Fibroblast of the aortic adventitia (primary cell): ENCODE measurements at places on chromosomes 11 and 22.

DNA sequence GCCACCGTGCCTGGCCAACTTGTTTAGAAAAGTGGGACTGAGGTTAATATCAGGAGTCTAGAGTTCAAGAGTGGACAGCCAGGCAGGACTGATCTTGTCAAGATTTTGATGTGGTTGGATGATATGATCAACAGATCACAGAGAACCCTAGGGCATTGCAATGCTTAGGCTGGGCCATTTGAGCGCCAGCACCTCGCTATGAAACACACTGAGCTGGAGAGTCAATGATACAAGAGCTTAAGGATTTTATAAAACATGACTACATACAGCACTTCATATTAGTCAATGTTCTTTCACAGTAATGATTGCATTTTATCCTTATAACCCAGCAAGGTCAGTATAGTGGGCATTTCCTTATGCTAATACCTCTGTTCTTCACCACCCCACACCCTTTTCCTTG is 15.4 kb upstream of the PEX26 start:
- DNase-seq = no peak

DNA sequence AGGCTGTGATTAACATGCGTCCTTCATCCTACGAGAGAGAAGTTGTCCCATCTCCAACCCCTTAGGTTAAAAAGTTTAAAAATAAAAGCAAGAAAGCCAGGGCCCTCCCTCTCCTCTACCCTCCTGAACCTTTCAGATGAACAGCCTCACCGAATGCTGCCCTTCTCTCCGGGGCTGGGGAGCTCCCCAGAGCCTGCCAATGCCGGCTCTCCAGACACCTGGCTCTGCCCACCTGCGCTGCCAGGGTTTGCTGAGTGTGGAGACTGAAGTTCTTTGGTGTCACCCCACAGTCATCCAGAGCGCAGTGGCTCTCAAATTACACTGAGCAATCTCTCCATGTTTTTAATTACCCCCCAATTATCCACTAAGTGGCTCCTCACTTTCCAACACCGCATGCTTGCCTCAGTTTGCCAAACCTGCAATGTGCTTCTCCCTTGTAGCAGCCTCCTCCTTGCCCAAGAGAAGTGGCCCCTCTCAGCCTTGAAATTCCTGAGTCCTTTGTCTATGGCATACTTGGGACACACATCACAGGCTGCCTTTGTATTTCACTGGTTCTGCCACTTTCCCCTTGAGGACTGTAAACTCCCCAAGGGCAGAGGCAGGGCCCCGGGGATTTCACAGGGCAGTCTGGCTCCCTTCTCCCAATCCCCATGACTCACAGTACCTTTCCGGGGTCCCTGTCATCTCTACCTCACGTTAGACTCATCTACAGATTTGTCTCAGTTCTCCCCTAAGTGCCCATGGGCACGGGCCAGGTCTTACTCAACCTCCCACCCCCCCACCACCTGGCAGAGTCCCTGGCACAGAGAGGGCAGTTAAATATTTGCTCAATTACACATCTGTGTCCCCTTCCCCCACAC is 2.0 kb downstream of the MYH9 start:
- DNase-seq = no peak

GRCh38 chr22:24426851-24427499 is 424 bp upstream of the ADORA2A start:
- DNase-seq = no peak

- DNase-seq = no peak
These were observed 78.9 kb upstream of the THY1 start for GRCh38 chr11:119501777-119502405.

- DNase-seq = peak; percentile 72
These were observed 571.2 kb downstream of the TBC1D22A start for GRCh38 chr22:47333625-47334024.

- DNase-seq = no peak
These were observed 49.2 kb upstream of the EMID1 start for GRCh38 chr22:29156507-29156906.

DNA sequence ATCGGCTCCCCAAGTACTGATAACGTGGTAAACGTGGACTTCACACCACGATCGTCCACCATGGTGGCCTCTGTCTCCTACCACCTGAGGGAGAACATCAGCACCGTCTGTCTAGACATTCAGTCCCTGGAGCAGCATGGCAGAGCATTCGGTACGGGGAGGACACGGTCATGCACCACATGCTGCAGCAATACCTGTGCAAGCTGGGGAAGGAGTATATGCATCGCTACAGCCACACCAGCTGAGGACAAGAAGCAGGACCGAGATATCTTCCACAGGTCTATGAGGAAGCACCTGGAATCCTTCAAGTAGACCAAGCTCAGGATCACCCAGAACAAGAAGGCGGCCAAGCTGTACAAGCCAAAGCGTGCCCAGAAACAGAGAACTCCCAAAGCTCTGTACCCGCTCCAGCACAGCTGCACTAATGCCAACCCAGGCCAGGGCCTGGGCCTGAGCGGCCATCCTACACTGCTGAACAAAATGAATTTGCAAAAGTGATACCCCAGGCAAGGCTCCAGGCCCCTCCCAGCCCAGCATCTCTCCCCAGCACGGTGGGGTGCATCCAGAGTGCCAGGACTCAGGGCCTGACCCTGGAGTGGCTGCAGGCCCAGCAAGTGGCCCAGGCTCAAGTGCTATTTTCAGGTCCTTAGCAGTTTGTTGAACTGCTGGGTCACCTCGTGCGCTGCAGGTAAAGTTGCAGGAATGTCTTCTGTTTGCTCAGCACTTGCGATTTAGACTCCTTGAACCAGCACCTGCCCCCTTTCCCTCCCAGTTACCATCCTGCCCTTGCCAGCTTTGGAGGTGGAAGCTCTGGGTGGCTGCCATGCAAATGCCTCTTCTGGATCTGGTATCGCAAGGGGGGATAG is 119.3 kb upstream of the SERPIND1 start:
- DNase-seq = no peak

- DNase-seq = no peak
These were observed 17.7 kb downstream of the NAV2 start for GRCh38 chr11:19730373-19730772.

- DNase-seq = no peak
These were observed 818.8 kb upstream of the CHORDC1 start for GRCh38 chr11:91041626-91042025.

DNA sequence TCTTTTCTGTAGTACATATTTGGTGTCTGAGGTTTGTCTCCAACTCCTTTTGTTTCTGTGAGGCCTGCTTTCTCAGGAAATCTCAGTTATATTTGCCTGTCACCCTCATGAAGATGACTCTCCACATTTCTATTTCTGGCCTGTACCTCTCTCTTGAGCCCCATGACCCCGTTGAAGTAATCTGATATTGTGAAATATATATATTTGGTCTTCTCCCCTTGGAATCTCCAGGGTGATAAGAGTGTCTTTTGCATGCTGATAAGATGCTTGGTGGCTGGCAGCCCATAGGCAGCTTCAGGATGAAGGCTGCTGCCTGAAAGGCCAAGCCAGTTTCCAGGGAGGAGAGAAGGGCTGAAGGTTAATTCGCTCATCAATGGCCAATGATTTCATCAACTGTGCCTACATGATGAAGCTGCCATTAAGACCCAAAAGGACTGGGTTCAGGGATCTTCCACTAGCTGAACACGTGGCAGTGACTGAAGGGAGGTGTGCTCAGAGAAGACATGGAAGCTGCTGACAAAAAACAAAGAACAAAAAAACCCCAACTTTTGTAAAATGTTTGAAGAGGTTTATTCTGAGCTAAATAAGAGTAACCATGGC is 67.4 kb downstream of the MICAL2 start:
- peak; percentile 63 for DNase-seq

GRCh38 chr11:91299980-91300379 is 924.6 kb upstream of the FAT3 start:
- no peak for DNase-seq

DNA sequence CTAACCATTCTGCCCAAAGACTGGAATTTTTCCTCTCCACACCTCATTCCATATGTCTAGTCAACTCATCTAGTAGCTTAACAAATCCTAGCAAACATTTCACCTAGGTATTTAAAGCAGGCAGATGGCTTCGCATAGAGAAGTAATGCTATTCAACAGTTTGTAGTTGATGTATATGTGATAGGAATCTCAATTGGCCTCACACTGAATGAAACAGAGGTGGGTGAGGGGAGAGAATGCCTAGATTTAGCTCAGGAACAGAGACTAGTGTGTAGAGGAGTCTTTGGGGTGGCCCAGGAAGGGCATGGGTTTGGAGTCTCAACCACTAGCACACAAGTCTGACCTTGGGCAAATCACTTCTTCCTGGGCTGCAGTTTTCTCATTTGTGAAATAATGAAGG is 196.2 kb downstream of the MYO18B start:
- no peak for DNase-seq

DNA sequence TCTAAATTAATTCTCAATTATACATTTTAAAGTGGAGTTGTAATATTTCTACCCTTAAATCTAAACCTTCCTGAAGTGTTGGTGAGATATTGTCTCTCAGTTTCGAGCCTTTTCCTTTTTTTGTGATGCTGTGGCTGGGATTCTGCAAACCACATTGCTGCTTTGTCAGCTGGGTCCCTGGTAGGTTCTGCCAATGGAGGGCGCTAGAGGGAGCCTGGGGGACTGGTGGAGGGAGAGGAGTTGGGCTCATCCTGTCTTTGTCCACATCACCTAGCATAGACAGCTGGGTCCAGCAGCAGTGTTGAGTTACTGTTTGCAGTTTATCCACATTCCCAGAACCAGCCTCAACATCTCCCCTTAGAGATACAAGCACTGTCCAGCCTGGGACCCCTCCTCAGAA is 41.0 kb downstream of the TRAF6 start:
- no peak for DNase-seq

- DNase-seq = no peak
These were observed 104.7 kb upstream of the GUCY1A2 start for GRCh38 chr11:107123022-107123421.

- no peak for DNase-seq
These were observed 106.1 kb upstream of the PARVA start for GRCh38 chr11:12271241-12271640.

DNA sequence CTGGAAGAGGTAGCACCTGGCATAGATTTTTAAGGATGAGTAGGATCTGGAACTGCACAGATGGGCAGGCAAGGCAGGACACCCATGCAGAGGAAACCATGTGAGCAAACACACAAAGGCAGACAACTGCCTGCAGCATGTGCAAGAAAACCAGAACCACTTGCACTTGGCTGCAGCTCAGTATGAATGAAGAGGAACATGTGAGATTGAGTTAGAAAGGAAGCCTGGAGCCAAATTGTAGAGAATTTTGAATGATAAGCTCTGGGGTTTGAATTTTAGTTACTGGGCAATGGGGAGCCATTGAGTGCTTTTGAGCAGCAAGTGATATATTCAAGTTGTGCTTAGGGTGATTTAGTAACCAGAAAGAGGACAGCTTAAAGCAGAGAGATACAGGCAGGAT is 583.4 kb downstream of the SOX6 start:
- no peak for DNase-seq

DNA sequence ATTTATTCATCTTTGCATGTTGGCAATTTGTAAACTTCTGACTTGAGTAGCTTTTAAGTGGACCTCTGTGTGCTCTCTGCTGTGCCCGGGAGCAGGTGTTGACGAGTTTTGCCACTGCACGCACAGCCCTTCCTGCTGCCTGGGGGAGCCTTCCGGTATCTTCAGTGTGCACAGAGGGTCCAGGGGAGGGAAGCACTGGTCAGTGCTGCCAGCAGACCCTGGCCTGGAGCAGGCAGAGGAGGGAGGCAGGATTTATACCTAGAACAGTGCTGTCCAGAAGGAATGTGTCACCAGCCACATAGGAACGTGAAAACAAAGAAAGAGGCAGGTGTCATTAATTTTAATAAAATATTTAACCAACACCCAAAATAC is 403.6 kb downstream of the TBC1D22A start:
- DNase-seq = no peak

DNA sequence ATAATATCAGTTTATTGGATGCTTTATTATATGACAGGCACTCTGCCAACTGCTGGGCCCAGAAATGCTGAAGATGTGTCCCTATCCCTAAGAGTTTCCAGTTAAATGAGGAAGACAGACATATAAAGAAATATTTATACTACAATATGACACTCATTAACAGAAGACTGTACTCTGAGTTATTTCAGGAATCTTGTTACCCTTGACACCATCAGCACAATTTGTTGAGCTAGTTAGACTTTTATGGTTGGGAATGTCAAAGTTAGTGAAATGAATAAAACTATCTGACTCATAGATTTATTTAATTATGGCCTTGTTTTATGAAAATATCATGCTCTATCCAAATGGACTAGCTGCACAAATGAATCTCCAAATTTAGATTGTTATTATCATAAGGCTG is 25.6 kb upstream of the MSANTD4 start:
- DNase-seq = no peak

DNA sequence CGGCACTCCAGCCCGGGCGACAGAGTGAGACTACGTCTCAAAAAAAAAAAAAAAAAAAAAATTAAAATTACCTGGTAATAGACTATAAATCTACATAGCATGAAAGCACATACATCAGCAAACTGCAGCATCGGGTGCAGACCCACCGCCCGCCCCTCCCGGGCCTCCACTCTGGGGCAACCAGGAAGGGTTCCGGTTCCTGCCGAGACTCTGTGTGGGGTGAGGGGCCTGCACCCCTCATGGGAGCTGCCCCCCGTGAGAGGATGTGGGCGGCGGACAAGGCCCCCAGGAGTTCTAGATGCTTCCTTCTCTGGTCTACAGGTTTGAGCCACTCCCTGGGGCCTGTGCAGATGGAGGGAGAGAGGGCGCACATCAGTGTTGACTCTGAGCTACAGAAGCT is 9.1 kb downstream of the DRD4 start:
- DNase-seq = no peak

DNA sequence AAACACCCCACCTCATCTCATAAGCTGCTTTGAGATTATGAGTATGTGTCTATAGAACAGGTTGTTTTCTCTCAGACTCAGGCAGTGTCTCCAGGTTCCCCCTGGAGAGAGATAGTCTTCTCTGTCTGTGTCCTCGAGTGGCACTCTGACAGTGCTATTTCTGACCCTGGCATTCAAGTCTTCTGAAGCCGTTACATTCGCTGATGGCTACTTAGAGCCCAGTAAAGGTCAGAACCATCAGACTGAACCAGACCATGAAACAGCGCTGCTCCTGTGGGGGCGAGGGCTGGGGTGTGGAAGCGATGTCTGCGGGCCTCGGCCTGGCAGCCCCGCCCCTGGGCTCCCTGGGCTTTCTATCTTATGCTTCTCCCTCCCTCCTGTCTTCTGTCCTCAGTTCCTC is 23.5 kb downstream of the SHISA8 start:
- no peak for DNase-seq

DNA sequence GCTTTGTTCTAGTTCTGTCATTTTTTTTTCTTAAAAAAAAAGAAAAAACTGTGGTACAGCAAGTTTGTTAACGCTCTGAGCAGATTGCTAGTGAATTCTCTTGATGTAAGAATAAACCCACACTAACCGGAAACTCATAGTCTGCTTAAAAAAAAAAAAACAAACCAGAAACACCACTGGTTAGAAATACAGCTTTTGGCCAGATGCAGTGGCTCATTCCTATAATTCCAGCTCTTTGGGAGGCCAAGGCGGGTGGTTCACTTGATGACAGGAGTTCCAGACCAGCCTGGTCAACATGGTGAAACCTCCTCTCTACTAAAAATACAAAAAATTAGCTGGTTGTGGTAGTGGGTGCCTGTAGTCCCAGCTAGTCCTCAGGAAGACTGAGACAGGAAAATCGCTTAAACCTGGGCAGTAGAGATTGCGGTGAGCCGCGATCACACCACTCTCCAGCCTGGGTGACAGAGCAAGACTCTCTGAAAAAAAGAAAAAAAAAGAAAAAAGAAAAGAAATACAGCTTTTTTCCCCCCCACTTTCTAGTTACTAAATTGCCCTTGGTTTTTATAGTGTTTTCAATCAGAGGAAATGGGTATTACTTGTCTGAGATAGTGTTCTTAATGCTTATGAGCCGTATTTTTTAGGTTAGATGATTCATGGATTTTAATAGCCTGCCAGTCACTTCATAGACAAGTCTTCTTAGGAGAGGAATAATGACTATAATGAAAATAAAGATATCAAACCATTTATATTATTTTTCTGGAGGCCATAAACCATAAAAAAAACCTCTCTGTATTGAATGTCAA is 222.8 kb downstream of the DDX10 start:
- peak; percentile 8 for DNase-seq
